Amygdala (tissue), 56 donors: ENCODE measurements at places on chromosomes 6 and 20.

DNA sequence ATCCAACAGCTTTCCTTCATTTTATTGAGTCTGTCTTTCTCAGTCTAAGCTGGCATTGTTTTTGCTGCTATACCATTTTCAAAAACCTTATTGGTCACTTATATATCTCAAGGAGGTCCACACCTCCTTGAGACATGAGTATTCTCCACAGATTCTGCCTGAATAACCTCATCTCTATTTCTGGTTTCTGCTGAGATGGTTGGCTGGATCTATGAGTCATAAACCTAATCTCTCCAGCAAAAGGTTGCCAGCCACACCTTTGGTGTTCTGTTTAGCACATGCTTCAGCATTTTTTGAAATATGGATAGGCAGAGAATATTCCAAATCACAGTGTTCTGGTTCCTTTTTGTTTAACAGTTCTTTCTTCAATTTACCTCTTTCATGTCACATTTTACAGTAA lies 40.8 kb upstream of the TMEM244 start:
- no peak for DNase-seq

- DNase-seq: no peak
These were observed 138.2 kb upstream of the DTNBP1 start for GRCh38 chr6:15800841-15801617.

GRCh38 chr6:39617026-39617425 lies 108.2 kb downstream of the KIF6 start:
- DNase-seq: no peak

- DNase-seq: no peak
These were observed 3.0 kb downstream of the RTEL1 start for GRCh38 chr20:63661108-63661507.

GRCh38 chr6:6512711-6513110 lies 75.8 kb upstream of the LY86 start:
- DNase-seq: no peak

GRCh38 chr20:9342651-9343050 lies 171.7 kb upstream of the LAMP5 start:
- no peak for DNase-seq

- DNase-seq: no peak
These were observed 134.0 kb downstream of the GJA10 start for GRCh38 chr6:90028066-90028778.

DNA sequence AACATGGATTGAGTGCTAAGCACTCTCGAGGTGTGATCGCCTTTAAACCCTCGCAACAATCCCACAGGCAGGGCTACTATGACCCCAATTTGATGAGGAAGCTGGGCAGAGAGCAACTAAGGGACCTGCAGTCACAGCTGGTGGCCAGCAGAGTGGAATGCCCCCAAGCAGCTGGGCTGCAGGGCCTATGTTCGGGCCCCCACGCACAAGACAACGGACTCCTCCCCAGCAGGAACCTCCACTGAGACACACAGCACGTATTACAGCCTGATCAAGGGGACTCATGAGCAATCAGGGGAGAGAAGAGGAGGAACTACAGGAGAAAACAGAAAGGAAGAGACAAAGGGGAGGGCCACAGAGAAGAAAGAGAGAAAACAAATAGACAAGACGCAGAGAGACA lies 21.7 kb downstream of the CST7 start:
- no peak for DNase-seq

GRCh38 chr6:122683989-122684651 lies 73.9 kb downstream of the PKIB start:
- DNase-seq: no peak

DNA sequence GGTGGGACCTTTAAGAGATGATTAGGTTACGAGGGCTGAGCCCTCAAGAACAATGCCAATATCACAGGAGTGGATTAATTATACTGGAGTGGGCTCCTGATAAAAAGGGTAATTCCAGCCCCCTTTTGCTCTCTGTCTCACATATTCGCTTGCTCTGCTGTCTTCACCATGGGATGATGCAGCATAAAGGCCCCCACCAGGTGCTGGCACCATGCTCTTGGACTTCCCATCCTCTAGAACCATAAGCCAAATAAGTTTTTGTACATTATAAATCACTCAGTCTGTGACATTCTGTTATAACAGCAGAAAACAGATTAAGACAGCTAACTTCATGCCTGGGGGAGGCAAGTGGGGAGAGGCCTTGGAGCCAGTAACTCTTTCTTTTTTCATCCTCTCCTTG lies 9.8 kb upstream of the SNRPB start:
- no peak for DNase-seq

GRCh38 chr20:47970282-47970903 lies 185.1 kb upstream of the SULF2 start:
- DNase-seq: no peak

DNA sequence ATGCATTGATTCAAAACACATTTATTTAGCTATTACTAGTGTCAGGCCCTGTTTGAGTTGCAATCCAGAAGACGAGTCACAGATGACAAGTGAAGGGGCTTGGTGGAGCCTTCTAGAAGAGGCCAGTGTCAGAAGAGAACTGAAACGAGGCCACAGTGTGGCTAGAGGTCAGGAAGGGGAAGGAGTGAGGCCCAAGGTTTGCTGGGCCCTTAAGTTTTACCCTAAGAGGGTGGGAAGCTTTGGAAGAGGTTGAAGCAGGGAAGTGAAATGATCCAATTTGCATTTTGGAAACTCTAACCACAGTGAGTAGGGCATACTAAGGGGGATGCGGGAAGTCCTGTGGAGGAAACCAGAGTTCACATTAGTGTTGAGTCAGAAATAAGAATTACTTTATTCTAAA lies 25.0 kb downstream of the TTK start:
- DNase-seq: no peak

DNA sequence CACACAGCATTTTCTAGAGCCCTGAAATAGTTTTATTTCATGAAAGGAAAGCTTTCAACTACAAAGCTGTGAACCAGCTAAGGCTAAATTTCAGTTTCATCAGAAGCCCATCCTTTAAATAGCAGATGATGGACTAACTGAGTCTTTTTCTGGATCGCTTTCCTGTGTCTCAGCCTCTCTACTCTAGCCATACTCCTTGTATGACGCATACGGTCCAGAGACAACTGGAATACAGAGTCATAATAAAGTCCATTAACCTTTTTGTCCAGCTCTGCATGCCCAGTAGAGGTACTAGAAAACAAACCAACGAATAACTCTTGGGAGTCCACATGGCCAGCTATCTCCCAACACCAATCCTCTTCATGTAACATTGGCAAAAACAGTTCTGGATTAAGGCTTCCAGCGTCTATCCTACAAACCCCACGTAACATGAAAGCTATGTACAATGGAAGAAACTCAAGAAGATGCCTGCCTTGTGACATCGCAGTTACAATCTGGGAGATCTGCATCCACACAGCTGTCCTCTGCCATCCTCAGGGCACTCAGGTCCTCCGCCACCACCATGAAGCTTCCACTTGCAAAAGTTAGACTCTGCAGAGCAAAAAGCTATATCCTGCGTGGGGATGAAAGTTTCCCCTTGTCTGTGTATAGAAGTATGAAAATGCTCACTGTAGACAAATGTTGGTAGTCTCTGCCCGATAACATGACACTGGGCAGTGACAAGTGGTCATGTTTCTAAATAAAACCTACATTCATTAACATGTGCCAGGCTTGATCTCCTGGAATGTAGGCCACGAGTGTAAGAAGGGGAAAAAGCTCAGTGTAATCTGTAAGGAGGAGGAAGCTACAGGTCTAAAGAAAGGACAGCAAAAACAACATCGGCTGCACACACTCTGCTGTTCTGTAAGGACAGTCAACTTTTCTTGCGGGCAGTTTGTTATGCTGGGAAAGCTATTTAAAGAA lies 360.4 kb downstream of the ESR1 start:
- DNase-seq: no peak

DNA sequence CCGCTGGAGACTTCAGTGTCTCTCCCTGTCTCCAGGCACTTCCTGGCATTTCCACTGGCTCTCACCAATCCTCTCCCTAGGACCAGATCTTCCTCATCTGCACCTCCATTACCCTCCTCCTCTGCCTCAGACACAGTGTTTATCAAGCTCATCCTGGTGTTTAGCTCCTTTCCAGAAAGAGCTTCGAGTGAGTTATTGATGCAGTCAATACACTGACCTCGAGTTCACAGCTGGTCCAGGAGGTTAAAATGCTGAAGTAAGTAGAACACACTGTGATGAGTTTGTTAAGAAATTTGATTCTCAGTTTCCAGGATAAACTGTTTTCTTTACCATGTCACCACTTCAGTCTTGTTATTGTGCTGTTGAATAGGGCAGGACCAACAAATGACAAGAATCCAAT lies 42.1 kb upstream of the ARMC2 start:
- DNase-seq: no peak

DNA sequence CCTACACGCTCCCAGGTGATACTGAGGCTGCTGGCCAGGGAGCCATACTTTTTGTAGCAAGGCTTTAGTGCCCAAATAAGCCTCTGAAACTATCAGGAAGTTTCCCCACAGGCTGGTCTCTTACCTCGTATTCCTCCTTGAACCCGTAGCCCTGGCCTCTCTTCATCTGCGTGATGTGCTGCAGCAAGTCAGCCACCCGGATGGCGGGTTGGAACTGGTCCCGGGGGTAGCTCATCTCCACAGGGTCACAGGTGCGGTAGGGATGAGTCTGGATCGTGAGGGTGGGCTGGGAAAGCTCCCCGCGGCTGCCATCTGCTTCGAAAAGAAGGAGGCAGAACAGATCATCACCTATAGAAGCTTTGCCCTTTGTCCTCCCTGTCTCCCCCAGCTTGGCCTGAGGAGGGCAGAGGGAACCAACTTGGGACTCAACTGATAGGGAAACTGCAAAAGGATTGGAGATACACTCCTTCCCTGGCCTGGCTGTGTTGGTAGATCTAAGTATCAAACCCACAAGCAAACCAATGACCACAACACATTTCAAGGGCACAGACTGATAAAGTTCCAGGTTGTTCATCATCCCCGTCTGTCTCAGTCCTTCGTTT lies 543.2 kb upstream of the CHD6 start:
- DNase-seq: no peak

GRCh38 chr6:10404799-10405512 lies 9.9 kb downstream of the TFAP2A start:
- DNase-seq: no peak

GRCh38 chr20:52242237-52243230 lies 51.0 kb upstream of the ZFP64 start:
- no peak for DNase-seq

DNA sequence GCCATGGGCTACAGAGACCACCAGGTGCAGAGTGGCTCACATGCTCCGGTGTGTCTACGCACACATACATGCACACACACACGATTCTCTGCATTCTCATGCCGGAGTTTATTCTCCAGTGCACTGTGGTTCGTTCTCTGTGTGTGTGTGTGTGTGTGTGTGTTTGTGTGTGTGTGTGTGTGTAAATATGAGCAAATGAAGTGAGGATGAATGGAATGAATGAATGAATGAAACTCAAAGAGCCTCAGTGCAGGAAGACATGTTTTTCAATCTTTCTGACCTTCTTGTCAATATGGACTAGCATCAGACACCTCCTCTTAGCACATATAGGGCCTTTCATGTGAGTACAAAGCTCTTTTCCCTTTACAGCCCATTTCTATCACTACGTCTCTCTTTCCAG lies 1.6 kb downstream of the TMEM74B start:
- DNase-seq: no peak

DNA sequence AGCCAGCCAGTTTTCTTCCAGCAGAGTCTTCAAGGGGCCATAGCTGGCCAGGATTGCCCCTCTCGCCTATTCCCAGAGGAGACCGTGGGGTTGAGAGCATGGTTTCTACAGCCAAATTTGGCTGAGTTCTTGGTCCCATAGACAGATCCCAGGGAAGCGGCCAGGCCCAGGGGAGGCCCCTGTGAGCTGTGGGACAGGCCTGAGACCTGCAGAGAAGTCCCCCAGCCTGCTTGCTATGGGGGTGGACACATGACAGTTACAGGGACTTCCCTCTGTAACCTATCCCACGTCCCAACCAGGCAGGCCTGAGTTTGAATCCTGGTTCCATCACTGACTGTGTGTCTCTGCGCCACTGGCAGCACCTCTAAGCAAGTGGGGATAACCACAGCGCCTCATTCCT lies 2.6 kb downstream of the TCF15 start:
- DNase-seq: no peak

DNA sequence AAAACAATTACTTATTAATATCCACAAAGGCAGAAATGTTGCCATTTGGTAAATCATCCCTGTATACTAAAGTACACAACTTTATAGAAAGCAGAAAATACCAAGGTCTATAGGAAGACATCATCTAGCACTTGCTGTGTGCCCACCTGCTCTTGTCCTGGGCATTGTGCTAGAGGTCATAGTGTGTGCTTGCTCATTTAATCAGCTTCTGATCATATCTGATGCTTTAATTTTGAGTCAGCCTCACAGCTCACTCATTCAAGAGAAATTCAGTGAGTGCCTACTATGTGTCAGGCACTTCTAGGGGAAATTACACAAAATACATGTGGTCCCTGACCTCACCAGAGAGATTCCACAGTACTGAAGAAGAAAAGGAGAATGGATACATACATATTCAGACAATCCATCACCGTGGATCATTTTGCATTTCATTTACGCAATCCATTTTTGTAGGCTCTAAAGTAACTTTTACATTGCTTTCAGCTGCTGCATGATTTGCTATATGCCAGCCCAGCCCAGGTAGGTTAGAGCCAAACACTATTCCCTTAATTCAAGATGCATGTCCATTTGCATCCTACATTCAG lies 167.9 kb upstream of the MCHR2 start:
- DNase-seq: no peak

- DNase-seq: no peak
These were observed 255.1 kb upstream of the CDYL start for GRCh38 chr6:4521070-4521469.

DNA sequence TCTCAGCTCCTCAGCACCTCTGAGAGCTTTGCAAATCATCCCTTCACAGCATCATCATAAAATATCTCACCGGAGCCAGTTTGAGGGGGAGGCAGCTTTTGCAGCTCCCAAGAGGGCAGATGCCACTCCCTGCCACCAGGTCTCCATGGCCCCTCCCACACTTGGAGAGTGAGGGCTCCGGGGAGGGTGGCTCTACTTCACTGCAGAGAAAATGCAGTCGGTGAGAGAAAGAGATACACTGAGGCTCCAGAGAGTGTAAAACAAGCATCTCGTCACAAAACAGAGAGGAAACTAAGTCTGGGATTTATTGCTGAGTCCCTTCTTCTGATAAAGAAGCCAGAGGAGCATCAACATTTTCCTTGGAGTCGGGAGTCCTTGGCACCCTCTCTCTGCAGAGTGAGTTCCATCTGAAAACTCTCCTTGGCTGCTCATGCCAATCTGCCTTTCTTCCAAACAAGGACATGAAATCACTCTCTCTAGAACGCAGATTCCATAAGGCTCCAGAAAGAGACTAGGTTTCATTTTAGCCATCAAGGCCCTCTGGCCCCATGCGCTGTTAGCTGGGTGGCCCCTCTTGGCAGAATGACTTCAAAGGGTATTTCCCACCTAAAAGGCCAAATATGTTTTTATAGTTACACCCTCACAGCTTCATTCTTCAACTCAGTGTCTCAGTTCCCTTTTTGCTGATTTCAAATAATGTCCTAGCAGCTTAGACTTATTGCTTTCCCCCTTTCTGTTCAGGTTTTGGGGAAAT lies 70.6 kb upstream of the F13A1 start:
- no peak for DNase-seq

GRCh38 chr6:145899915-145900569 lies 64.1 kb downstream of the SHPRH start:
- DNase-seq: no peak

- no peak for DNase-seq
These were observed 246.6 kb downstream of the PHF3 start for GRCh38 chr6:63882208-63882607.
